HFFc6 (cell line): ENCODE measurements at places on chromosomes 12 and 14. TPM values are rescaled to one million over a fixed set of nuclear protein-coding genes. Genes with fewer than 3 reads are reported as not detected.

TSPAN19 gene
- not detected in 3 replicates for total RNA-seq

NOS1 gene
- total RNA-seq = not detected in 3 replicates

KCNH3 gene
- total RNA-seq = 0.12 TPM in 1 of 3 replicates, not detected in the others

MYF5 gene
- not detected in 3 replicates for total RNA-seq

TAPBPL gene
- 4.0 to 6.3 TPM (median 4.3 TPM) in 3 replicates for total RNA-seq

SLC39A5 gene
- total RNA-seq = not detected in 3 replicates

CLEC4D gene
- total RNA-seq = not detected in 2 replicates

ST8SIA1 gene
- not detected in 3 replicates for total RNA-seq

IRF9 gene
- 30.9 to 38.8 TPM (median 35.5 TPM) in 3 replicates for total RNA-seq

CLEC7A gene
- total RNA-seq = not detected in 3 replicates

KRT3 gene
- not detected in 3 replicates for total RNA-seq

KRT74 gene
- not detected in 3 replicates for total RNA-seq

FAM181A gene
- not detected in 3 replicates for total RNA-seq

KCNC2 gene
- total RNA-seq = not detected in 3 replicates

CSRP2 gene
- total RNA-seq = 19.9 to 29.0 TPM (median 25.2 TPM) in 3 replicates

MGP gene
- 0.46 to 0.53 TPM in 2 of 3 replicates, not detected in the other for total RNA-seq

UBC gene
- total RNA-seq = 1,150 and 1,158 TPM in 2 replicates

ADAM21 gene
- total RNA-seq = 0.53 to 0.56 TPM (median 0.56 TPM) in 3 replicates

REM2 gene
- total RNA-seq = 0.09 to 0.17 TPM in 2 of 3 replicates, not detected in the other

EAPP gene
- total RNA-seq = 28.2 and 37.7 TPM in 2 replicates

SIX6 gene
- not detected in 3 replicates for total RNA-seq

GPRC5D gene
- total RNA-seq = not detected in 3 replicates

SOAT2 gene
- 0.12 to 0.22 TPM (median 0.12 TPM) in 3 replicates for total RNA-seq

LMNTD1 gene
- total RNA-seq = 0.60 to 1.3 TPM (median 0.66 TPM) in 3 replicates

KCNJ8 gene
- total RNA-seq = 0.69 to 8.4 TPM (median 1.7 TPM) in 3 replicates

SSPN gene
- total RNA-seq = 10.8 to 17.5 TPM (median 10.9 TPM) in 3 replicates

CNTN1 gene
- total RNA-seq = not detected in 2 replicates

DACT1 gene
- 3.9 to 4.5 TPM (median 4.4 TPM) in 3 replicates for total RNA-seq

POP5 gene
- total RNA-seq = 58.2 to 66.6 TPM (median 59.0 TPM) in 3 replicates

NKX2-1 gene
- not detected in 3 replicates for total RNA-seq
